ENCODE measurements at places on chromosomes 5 and 9.

DNA sequence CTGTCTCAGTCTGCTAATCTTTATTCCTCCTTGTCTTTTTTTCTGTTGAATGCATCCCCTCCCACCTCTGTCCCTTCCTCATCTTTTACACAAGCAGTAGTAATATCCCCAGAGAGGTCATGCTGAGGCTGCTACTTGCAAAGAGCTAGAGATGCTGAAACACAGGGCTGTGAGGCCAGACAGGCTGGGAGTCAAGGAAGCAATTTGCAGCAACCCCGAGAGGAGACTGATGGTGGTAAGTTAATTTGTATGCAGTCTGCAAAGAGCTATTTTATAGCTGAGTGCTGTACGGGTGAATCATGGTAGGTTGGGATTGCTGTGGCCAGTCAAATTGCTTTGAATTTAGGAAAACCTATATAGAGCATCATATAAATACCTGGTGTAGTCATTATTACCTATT is 90.2 kb upstream of the SLC24A2 start:
- no peak for DNase-seq

- DNase-seq = no peak
These were observed 340.4 kb downstream of the SLIT3 start for GRCh38 chr5:168960497-168960896.

DNA sequence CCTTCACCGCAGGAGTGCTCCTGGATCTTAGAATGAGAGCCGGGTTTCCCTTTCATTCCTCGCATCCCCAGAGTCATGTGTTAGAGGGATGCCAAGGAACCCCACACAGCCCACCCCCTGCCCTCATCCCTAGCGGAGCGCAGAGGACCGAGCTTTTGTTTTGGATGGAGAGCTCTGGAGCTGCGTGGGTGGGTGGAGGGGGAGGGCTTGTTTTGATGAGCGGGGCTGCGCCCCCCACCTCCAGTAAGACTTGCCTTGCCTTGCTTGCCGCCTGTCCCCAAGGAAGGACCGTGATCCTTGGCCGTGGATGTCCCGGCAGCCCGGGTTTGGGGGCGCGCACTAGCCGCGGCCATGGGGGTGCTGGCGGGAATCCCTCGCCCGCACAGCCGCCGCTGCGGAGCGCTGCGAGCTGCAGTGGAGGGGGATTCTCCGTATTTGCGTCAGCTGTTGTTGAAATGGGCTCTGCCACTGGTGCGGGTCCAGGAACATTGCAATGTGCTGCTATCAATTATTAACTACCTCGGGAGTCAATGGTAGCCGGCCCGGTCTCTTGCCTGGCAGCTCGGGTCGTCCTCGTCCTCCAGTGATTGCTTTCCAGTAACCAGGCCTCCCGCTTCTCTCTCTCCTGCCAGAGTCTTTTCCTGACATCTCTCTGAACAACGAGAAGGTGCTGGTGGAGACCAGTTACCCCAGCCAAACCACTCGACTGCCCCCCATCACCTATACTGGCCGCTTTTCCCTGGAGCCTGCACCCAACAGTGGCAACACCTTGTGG is 1.0 kb downstream of the EGR1 start:
- no peak for DNase-seq

DNA sequence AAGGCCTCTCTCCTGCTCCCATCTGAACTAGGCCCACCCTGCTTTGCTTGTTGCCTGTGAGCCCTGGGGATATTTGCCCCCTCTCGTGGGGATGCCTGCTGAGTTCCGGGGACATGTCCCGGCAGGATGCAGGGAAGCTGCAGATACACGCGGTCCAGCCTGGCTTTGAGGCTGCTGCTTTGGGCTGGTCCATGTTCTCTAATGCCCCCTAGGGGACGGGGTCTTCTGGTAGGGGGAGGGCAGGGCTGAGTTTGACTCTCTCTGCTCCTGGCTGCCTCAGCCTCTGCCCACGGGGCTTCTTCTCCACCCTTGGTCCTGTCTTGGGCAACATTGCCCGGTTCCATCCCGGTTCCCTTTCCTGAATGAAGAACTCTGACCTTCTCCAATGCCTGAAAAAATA is 84.9 kb upstream of the ASS1 start:
- no peak for DNase-seq

- DNase-seq = no peak
These were observed 85.8 kb downstream of the MRPS27 start for GRCh38 chr5:72234265-72234700.

GRCh38 chr5:96855031-96855872 is 21.0 kb upstream of the ERAP2 start:
- no peak for DNase-seq
